ENCODE measurements at places on chromosomes 7 and 10.
A peak's percentile ranks its signal among the peaks of the same experiment; 100 is the strongest.

DNA sequence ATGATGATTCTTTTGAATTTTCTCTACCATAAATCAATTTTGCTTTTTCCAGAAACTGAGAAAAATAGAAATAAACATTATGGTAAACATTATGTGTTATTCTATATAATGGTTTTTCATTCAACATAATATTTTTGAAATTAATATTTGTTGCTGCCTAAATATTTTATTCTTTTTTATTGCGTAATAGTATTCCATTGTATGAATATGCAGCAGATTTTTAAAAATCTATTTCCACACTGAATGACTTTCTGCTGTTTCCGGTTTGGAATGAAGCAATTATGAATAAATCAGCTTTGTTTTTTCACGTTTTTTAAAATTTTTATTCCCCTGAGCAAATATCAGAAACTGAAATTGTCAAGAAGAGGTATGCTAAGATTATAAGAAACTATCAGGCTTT is 335.2 kb upstream of the KCND2 start:
- no peak for DNase-seq
- no peaks in the 10 kb centered on the region for H3K4me1 ChIP-seq
- H3K36me3 ChIP-seq, result no peaks in the 10 kb centered on the region

DNA sequence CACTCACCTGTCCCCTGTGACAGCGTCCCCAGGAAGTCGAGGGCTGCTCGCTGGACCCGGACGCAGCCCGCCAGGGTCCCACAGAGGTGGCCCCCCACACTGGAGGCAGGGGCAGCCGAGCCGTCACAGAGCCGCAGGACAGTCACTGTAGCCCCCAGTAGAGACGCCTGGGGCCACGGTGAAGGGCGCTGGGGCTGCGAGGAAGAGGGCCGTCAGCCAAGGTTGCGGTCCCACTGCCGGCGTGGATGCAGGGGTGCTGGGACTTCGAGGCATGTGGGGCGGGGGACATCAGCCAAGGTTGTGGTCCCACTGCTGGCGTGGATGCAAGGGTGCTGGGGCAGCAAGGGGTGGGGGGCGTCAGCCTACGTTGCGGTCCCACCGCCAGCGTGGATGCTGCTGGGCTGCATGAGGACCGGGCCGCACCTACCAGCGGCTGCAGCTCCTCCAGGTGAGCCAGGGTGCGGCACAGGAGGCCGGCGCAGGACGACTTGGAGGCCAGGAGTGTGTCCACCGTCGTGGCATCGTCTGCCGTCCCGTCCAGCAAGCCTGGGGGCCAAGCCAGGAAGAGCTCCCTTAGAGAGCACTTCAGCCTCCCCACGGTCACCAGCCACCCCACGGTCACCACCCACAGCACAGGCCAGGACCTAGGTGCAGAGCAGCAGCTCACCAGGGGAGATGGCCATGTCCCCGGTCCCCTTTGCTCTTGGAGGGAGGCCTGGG is 13.9 kb downstream of the BRAT1 start:
- DNase-seq, result no peak
- peaks cover 39% of the 10 kb centered on the region for H3K36me3 ChIP-seq
- no peaks in the 10 kb centered on the region for H3K27me3 ChIP-seq
- H3K4me1 ChIP-seq, result no peaks in the 10 kb centered on the region
- H3K4me3 ChIP-seq, result no peak overlapping the region
- no peak overlapping the region for H3K27ac ChIP-seq

- H3K27ac ChIP-seq, result no peak overlapping the region
- DNase-seq, result peak; percentile 42
- peaks cover 15% of the 10 kb centered on the region for H3K36me3 ChIP-seq
- no peaks in the 10 kb centered on the region for H3K4me1 ChIP-seq
- no peak overlapping the region for H3K4me3 ChIP-seq
- H3K27me3 ChIP-seq, result no peaks in the 10 kb centered on the region
These were observed 43.0 kb downstream of the SCRN1 start for GRCh38 chr7:29946428-29947186.

GRCh38 chr7:108581655-108582491 is 12.2 kb downstream of the DNAJB9 start:
- no peaks in the 10 kb centered on the region for H3K36me3 ChIP-seq
- DNase-seq, result peak; percentile 13
- no peak overlapping the region for H3K27ac ChIP-seq
- H3K4me1 ChIP-seq, result peaks cover 16% of the 10 kb centered on the region
- no peak overlapping the region for H3K4me3 ChIP-seq

DNA sequence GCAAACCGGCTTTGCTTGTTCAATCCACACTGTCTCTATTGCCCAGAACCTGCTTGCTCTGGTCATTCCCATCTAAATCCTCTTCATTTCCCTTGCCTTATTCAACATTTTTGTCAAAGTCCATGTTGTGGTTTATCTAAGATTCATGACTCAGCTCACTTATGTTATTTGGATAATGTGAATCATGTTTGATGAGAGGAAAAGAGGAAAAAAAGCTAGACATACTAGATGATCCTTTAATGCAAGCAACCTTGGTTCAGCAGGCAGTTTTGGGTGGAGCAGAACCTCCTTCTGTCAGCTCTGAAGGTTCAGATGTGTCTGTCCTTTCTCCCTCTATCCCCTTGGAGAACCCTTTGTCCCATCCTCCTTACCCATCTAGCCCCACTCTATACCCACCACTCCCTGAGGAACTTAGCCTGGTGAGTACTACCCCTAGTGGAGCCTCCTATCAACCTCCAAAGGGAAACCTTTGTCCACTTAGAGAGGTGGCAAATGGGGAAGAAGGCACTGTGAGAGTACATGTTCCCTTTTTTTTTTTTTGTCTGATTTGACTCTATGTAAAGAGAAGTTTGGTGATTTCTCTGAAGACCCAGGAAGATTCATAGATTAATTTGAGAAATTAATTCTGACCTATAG is 2.1 kb upstream of the SAMD9L start:
- H3K27ac ChIP-seq, result no peak overlapping the region
- no peak overlapping the region for H3K4me3 ChIP-seq
- H3K4me1 ChIP-seq, result no peaks in the 10 kb centered on the region
- no peaks in the 10 kb centered on the region for H3K36me3 ChIP-seq
- H3K27me3 ChIP-seq, result no peaks in the 10 kb centered on the region

- DNase-seq, result no peak
- no peaks in the 10 kb centered on the region for H3K4me1 ChIP-seq
- no peaks in the 10 kb centered on the region for H3K27me3 ChIP-seq
These were observed 124.9 kb upstream of the HDAC9 start for GRCh38 chr7:18370633-18371032.

DNA sequence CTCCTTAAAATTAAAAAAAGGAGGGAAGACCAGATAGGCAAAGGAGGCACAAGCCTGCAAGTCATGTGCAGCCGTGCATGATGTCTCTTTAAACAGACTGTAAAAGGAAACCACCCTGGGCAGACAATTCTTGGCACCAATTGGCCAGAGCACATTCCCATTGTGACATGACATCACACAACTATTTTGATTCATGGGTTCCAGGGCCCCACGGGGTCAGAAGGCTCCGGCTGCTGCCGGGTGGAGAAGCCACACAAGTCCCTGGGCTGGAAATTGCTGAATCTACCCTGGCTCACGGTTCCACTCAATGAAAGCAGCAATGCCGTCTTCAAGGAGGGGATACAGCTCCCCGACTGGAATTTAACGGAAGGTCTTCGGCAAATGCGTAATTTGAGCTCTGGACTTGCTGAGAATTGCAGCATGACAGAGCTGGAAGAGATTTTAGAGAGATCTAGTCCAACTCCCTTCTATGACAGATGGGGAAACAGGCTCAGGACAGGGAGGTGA is 140.5 kb downstream of the PRKAG2 start:
- DNase-seq, result peak; percentile 88
- H3K27ac ChIP-seq, result peak overlapping the region; percentile 91
- H3K36me3 ChIP-seq, result no peaks in the 10 kb centered on the region
- no peaks in the 10 kb centered on the region for H3K27me3 ChIP-seq
- H3K4me3 ChIP-seq, result peak overlapping the region; percentile 7
- peaks cover 20% of the 10 kb centered on the region for H3K4me1 ChIP-seq

- H3K4me1 ChIP-seq, result peaks cover 10% of the 10 kb centered on the region
- no peak for DNase-seq
- no peaks in the 10 kb centered on the region for H3K36me3 ChIP-seq
- no peaks in the 10 kb centered on the region for H3K27me3 ChIP-seq
- no peak overlapping the region for H3K27ac ChIP-seq
These were observed 312.6 kb downstream of the FGFR2 start for GRCh38 chr10:121285406-121286196.

All from cardiac muscle cell (in vitro differentiated cells and primary cell).